ENCODE measurements at places on chromosomes 6 and 20.

DNA sequence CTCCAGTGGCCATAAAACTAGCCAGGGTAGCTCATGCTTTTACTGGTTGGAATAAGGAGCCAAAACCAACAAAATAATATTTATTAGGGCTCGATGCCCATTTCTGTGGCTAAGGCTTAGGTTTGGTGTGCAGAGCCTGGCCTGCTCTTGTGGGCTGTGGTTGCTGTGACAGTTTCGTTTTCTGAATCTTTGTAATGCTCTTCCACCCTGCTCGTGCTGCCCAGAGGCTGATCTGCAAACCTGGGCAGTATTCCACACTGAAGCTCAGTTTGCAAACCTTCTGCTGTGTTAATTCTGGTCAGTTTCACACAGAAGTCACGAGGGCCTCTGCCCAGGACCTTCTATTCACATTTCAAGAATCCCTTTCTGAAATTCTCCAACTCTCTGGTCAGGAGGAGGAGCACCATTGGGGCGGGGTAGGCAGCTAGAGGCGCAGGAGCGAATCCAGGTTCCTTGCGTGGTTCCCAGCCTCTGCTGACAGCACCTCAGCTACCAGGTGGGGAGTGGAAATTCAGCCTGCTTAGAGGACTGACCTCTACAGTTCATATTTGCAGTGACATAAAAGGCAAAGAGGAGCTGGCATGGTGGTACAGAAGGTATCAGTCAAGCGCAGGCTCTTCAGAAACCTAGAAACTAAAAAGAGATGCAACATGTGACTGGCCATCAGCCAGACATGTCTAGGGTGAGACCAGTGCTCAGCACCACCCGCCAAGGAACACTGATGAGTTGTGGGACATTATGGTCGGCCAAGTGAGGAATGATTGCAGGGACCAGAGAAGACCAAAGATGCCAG is 14.3 kb upstream of the C20orf144 start:
- peak; percentile 61 for DNase-seq

DNA sequence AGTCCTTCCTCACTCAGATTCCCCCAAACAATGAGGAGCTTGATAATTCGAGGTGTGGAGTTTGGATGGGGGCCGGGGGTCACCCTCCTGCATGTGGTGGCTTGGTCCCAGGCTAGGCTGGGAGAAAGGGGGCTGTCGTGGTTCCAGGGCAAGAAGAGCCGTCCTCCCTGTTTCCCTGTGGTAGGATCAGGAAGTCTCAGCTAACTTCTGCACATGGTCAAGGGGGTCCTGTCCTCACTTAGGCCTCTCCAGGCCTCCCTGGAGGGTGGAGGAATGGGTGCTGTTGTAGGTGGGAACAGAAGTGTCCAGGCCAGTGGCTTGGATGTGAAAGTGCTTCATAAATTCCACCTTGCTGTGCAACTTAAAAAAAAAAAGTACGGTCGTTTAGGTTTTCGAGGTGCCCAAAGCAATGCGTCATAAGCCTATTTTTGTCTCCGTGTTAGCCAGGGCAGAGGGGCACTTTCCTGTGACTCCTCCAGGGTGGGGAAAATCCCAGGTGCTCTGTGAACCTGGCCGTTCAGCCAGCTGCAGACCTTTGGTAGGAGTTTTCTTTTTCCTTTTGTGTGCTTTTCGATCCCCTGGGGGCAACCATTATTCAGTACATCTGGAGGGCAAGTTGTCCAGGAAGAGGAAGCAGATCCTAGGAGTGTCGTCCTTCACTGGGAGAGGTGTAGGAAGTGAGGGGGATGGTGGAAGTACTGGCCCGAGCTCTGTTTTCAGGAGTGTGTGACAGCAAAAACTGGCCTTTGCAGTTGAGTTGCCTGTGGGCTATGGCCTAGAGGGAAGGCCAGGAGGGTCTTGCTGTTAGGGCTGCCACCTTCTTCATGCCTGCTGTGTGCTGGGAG is 9.6 kb downstream of the IGF2R start:
- no peak for DNase-seq

DNA sequence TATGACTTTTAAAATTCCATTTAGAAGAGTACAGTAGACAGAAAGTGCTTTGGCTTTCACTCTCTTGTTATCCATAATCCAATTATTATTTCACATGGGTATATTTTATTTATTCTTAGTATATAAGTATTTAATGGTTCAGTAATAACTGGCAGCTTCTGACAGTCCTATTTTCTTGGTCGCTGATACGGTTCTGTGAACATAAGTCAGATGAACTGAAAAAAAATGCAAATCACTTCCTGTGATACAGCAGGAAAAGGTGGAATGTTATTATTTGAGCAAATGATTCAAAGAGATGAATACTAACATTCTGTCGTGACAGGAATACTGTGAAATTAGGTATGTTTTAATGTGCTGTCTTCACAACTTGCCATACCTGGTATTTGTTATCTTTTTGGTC is 132.3 kb downstream of the ARHGAP18 start:
- no peak for DNase-seq

- DNase-seq: no peak
These were observed 445.0 kb downstream of the CDH26 start for GRCh38 chr20:60403105-60403741.

DNA sequence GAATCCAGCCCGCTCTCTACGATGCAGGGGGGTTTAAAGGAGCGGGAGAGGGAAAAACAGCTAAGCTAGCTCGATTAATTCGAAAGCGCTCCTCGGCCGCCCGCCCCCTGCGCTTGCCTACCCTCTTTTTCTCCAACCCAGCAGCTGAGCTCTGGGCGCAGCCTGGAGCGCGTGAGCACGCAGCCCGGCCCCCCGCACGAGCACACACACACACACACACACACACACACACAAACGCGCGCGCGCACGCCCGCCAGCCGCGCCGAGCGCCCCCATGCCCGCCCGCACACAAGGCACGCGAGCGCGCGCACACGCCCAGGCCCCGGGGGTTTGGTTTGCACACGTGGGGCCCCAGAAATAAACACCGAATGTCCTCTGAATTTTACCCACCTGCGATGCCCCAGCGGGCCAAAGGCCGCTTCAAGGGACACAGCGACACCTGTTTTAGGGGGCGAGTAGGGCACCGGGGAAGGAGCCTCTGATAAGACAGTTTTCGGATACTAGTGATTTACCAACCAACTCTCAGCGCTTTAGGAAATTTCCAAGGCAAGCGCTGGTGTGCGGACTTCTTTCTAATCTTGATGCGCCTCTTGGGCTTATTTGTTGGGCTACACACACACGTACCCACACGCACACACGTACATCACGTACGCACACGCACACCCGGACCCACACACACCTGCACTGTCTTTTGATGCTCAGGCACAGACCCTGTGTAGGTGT is 802 bp upstream of the NRN1 start:
- peak; percentile 50 for DNase-seq

DNA sequence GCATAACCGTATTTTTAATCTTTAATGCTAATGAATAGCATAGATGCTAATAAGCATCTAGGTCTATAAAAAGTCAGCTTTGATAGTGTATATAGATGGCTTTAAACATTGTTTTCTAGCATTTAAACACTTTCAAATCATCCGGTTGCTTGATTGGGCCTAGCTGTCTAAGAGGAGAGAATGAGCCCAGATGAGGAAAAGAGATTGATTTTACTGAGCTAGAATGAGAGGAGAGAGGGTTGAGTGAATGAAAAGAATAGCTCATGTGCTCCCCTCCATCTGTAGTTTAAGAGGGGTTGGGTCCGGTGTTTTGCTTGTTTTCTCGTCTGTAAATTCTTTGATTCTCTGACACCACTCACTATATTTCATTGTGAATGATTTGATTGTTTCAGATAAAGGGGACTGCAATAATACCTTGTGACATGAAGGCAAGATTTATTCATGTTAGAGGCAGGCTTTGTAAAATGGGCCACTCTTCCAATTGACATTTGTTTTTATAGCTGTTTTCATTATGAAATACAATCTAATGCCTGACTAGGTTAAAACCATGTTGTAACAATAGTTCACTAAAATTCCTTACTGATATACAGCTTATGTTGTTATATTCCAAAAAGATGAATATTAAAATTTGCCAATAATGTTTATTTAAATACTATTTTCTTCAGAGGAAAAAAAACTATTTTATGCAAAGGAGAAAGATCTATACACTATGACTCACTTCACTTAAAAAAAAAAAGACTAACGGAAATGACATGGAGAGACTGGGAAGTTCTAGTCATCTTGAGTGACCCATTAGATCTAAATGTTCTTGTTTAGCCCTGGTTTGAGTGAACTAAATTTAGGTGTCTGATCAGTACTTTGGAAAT is 3.2 kb downstream of the PTPN1 start:
- DNase-seq: peak; percentile 67

- DNase-seq: no peak
These were observed 12.0 kb downstream of the DLGAP4 start for GRCh38 chr20:36318166-36318565.

GRCh38 chr20:38050686-38051085 is 17.1 kb downstream of the RPRD1B start:
- DNase-seq: no peak

DNA sequence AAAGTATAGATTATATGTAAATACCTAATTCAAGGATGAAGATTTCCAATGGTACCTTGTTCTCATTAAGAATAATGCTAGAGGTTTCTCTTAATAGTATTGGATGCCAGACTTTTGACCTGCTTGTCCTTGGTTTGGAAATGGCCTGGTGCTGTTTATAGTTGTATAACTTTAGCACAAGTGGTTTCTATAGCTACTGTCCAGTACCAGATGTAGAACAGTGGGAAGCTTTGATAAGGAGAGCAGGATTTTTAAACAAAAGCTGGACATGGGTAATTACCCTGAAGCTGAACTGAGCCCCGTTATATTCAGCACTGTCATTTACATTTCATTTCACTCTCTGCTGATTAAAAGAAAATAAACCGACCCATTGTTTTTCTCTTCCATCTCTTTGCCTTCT is 43.7 kb downstream of the TRMT11 start:
- DNase-seq: no peak

GRCh38 chr6:161486361-161487216 is 212.7 kb upstream of the AGPAT4 start:
- DNase-seq: peak; percentile 36

- no peak for DNase-seq
These were observed 107.9 kb upstream of the SRSF6 start for GRCh38 chr20:43349841-43350240.

DNA sequence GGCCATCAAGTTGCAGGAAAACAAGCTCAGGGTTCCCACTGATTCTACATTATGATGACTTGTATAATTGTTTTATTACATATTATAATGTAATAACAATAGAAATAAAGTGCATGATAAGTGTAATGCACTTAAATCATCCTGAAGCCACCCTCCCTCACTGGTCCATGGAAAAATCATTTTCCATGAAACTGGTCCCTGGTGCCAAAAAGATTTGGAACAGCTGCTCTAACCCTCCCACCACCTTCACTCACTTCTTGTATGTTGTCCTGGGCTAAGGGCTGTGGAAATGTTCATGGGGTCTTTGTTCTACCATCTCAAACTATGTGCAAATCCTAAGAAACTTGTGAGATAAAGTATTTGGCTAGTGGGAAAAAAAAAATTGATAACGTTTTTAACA is 133.8 kb downstream of the LRRC1 start:
- no peak for DNase-seq

DNA sequence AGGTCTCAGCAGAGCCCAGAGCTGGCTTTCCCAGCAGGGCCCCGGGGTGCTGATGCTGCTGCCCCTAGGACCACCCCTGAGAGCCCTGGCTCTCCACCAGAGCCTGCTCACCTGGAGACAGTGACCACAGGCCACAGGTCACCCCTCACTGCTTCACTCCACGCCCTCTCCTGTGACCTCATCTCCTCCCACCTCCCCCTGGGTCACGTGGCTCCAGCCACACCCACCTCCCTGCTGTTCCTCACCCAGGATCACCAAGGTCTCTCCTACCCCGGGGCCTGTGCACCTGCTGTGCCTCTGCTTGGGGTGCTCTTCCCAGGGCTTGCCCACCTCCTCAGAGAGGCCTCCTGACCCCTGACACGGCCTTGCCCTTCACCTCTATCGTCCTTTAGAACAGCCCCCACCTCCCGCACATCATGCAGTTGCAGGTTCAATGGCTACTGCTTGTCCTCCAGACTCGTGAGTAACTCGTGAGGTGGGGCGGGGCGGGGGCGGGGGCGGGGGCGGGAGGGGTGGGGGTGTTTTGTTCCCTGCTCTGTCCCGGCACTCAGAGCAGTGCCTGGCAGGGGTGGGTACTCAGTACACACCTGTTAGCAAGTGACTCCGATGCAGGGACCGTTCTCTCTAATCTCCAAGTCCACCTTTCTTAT is 468.0 kb downstream of the PREX1 start:
- DNase-seq: no peak

DNA sequence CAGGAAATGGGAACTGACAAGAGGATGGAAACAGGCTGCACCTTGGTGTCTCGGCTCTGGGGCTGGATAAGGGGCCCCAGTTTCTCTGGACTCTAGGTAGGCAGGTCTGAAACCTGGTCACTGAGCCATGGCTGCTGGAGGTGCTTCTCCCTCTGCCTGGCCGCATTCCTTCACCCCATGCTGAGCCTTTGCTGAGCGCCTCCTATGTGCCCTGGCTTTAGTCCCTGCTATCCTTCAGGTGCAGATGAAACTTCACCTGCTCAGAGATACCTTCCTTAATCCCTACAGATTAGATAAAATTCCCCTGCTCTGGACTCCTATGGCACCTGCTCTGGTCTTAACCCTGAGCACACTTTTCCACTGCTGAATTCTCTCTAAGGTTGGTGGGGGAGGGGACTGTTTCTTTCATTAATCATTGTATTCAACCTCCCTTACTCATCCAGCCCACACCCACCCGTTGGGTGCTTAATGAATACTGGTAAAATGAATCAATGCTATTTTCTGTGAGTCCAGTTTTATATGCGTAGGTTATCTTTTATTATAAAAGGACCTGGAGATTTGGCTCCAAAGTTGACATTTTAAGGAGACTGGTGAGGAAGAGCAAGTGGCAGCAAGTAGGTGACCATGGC is 19.3 kb downstream of the MYLK4 start:
- no peak for DNase-seq

DNA sequence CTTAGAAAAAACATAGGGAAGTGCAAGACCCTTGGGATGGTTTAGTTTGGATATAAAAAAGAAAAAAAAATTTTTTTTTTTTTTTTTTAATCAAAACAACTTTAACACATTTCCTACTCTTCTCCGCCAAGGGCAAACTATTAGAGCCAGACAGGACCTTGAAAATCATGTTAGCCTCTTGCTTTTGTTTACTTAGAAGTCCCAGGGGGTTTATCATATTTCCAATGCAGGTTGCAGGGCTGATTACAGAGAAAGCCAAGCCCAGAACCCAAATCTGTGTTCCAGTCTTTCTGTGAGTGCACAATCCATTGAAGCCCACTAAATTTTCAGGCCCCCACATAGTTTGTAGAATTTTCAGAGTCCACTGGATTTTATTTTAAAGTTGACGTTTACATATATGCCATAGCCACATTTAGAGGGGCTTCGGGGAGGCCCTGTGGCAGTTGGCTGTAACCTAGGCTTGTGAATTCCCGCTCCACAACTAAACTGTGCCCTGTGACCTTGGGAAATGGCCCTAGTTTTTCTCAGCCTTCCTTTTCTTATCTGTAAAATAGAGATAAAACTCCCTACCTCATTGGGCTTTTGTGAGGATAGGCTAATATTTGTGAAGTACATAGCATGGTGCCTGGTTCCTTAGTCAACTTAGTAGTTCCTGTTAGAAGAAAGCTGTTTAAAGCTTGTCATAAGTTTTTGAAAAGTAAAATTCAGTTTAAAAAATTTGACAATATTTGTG is 55.7 kb downstream of the NCOA7 start:
- DNase-seq: no peak

All from cardiac muscle cell (in vitro differentiated cells and primary cell).